CD4-positive, alpha-beta T cell treated with Interleukin-4 for 4 hours (primary cell): ENCODE measurements at places on chromosomes 3 and 15.

- DNase-seq, result no peak
Measured at GRCh38 chr3:46239301-46239938, 2.8 kb upstream of the CCR3 start.

DNA sequence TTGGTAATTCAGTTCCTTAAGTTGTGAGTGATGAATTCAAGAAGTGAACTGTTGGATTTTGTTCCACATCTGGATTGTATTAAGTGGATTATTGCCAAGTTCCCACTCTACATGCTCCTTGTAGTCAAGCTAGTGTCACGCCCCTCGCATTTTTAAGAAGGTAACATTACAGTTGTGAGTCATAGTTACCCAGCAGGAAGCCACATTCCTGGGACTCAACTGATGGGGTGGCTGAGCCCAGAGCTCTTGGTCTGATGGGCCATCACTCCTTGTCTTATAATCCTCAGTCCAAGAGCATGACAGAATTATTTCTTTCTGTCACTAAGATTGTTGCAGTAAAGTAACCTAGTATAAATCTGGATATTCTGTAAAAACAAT lies 102.7 kb downstream of the PTPRG start:
- no peak for DNase-seq

DNA sequence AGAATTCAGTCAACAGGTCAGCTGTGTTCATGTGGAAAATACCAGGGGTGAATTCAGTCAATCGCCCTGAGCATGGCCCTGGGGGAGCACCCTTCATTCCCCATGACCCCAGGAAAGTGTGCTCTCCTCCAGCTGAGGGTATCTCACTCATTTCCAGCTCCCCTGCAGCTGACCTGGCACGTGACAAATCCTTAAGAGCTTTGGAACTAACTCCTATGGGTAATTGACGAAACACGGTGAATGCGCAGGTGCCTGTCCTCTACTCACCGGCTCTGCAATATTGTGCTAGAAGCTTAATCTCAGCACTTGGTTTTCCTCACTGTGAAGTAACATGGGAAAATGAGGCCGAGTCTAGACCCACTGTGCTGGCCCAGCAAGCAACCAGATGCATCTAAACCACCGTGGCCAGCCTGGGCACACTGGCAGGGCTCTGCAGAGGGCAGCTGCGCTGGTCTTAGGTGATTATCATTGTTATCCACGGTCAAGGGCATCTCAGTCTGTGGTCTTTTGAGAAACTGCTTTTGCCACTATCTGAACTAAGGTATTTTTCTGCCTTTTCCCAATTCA lies 63.1 kb downstream of the SPSB4 start:
- DNase-seq, result no peak

DNA sequence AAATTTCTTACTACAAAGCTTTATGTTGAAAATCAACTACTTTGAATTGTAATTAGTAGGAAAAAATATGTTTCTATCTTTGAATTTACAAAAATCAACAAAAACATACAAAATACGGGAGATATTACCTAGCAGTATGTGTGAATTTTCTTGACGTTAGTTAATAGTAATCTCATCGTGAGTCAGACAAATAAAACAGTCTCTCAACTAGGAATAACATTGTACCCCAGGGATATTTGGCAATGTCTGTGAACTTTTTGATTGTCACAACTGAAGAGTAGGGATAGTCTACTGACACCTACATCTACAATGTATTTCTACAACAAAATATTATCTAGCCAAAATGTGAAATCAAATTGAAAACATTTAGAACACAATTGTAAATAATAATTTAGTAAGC lies 250.3 kb downstream of the POLQ start:
- no peak for DNase-seq

DNA sequence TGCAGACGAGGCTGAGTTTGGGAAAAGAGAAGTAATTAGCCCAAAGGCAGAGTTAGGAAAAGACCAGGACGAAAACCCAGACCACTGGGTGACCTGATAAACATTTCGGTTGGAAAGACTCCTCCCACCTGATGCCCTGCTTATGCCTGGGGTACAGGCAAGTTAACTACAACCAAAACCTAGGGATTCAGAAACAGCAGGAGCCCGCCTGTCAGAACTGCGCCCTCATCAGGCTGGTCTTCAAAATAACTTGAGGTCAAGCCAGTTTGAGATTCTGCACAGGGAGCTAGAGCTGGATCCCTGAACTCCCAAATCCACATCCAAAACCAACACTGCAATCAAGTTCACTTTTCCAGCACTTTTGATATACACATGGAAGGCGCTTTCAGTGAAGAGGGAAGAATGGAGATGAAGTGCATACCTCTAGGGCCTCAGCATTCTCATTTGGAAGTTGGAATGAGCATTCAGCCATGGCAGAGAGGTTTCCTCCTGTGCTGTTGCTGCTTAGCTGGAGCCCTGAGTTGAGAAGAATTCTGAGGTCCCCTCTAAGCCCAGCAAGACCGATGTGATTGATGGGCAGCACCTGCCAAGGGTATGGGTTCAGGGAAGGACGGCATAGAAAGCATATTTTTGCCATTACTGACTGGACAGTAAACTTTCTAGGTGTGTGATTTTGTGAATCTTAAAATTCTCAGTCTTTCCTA lies 11.6 kb downstream of the TSEN2 start:
- no peak for DNase-seq

DNA sequence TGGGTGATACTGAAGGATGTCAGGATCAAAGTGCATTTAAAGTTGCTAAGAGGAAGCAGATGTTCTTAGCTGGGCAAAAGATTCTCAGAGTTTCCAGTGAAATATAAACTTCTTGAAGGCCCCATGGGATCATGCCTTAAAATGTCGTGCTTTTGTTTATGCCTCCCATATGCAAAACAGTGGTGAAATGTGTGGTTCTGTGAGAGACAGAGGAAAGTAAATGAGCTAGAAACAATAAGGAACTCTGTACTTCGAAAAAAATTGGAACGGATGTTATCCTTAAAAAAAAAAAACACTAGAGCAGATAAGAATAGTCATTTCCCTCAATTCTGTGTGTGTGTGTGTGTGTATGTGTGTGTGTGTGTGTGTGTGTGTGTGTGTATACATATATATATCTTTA lies 497.0 kb upstream of the TBL1XR1 start:
- no peak for DNase-seq

GRCh38 chr3:30426293-30426993 lies 180.0 kb upstream of the TGFBR2 start:
- DNase-seq, result no peak

- no peak for DNase-seq
Measured at GRCh38 chr3:169964176-169964575, 2.4 kb upstream of the SEC62 start.

- no peak for DNase-seq
Measured at GRCh38 chr15:100111125-100112060, 230.4 kb downstream of the ADAMTS17 start.

GRCh38 chr15:36879568-36880222 lies 220.7 kb downstream of the MEIS2 start:
- no peak for DNase-seq

GRCh38 chr3:113136544-113136943 lies 74.8 kb upstream of the BOC start:
- DNase-seq, result no peak

- peak; percentile 55 for DNase-seq
Measured at GRCh38 chr3:14633819-14634424, 17.6 kb upstream of the CCDC174 start.

- DNase-seq, result no peak
Measured at GRCh38 chr3:178545337-178545736, 9.1 kb downstream of the KCNMB2 start.

DNA sequence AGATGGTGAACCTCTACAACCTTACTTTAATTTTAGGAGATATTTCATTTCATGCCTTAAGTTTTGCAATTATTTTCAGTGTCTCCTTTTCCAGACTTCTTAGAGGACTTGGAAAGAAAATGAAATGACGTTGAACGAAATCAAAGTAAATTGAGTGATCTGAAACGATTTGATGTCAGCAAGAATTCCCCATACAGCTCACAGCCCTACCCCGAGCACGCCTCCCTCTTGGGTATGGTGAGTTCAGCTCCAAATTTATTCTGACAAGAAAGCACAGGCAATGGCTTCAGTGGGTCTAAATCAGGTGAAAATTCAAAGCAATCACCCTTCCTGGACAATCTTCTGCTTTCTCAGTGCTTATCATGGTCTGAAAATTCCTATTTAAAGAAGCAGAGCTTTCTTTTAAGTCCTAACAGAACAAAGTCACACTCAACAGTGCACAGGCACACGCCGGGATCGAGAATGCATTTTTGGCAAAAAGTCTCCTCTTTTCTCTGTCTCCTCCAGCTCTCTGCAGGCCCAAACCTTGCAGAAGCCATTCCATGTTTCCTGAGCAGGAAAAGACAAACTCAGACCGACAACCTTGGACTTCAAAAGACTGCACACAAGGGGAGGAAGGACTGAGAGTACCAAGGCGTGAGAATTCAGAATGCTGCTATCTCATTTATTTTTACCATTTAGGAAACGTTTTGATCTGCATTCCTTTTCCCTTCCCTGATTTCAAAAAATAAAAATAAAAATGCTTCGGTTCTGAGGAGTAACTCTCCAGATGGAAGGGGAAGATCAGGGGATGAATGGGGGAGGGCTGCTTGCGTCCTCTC lies 72.0 kb downstream of the CCNL1 start:
- no peak for DNase-seq

DNA sequence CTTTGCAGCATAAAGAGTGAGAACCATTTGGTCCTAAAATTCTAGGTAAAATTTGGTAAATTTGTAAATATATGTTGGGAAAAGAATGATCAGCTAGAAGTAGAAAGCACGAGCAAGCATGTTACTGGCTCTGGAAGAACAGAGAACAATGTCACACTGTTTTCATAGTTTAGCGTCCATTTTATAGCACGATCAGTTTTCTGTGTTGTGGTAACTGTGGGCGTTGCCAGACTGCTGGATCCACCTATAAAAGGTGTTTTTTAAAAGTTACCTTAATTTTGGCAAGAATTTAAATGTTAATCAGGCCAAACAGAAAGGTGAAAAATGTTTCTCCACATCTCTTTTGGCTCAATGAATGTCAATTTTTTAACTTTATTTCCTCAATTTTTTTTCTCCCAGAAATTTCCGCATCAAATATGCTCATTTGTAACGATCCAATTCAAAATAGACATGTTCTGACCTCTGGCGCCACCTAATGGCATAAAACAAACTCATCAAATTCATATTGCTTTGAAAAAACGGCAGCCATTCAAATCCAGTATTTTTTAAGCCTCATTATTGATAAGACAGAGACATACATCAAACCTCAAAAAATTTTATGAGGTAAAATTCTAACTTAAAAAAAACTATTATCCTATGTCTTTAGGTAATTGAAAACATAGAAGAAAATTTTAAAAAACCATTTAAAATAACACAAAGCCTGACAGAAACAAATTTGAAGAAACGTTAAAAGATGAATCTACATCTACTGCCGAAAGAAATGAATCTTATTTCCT lies 5.5 kb upstream of the GP5 start:
- DNase-seq, result peak; percentile 65

GRCh38 chr3:124722589-124722988 lies 7.7 kb upstream of the UMPS start:
- no peak for DNase-seq

DNA sequence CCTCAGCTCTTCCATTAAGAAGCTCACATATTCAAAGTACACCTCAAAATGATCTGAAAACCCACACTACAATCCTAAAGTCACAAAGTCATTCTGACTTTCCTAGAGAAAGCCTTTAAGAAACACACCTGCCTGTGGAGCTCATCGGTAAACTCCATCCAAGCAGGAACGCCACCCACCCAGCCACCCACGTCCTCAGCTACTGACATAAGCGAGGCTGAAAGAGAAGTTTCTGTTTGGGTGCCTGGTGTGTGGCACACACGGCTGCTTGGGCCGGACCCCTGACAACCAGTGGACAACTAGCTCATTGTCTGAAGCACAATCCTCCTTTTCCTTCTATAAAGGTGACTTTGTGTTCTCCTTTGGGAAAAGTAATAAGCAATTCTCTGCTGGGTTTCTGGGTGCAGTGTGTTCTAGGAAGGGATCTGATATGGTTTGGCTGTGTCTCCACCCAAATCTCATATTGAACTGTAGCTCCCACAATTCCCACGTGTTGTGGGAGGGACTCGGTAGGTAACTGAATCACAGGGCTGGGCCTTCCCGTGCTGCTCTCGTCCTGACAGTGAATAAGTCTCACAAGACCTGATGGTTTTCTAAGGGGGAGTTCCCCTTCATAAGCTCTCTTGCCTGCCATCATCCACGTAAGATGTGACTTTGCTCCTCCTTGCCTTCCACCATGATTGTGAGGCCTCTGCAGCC lies 26.1 kb downstream of the FAM174B start:
- DNase-seq, result no peak

DNA sequence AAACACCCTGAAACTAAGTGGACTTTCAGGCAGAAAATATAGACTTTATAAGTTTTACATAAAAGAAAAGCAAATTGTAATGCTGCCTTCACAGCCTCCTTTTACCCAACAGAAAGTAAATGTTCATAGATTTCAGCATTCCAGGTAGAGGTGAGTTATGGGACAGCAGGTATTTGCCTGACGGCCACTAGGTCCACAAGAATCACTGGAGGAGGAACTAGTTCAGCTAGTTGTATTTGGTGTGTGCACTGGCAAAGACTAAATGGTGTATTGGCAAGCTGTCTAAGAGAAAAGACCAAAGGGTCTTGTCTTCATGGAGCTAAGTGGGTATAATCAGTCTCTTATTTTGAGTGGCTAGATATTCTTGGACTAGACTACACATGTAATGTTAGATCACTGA lies 34.2 kb downstream of the ZNF654 start:
- no peak for DNase-seq

DNA sequence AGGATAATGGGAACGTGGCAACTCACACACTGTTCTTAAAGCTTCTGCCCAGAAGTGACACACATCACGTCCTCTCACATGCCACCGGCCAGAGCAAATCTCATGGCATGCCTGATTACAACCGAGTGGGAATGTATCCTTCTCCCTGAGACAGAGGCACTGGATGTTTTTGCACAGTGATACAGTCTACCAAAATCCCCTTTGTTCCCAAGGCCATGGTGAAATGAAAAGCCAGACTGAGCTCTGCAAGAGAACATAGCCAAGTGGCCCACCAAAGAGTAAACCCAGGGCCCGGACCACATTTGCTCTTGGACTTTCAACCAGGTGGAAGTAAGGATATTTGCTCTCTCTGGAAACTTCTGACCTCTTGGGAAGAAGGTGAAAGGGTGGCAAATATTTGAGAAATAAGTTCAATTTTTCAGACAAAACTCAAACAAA lies 186.2 kb upstream of the STT3B start:
- DNase-seq, result no peak

- no peak for DNase-seq
Measured at GRCh38 chr15:80480909-80481308, 76.7 kb downstream of the ARNT2 start.
